ENCODE measurements at places on chromosomes 6 and 20. TPM values are rescaled to one million over a fixed set of nuclear protein-coding genes. Genes with fewer than 3 reads are reported as not detected.

Gene CST2
- total RNA-seq, result not detected

Gene SEMG1
- not detected for total RNA-seq

DNA sequence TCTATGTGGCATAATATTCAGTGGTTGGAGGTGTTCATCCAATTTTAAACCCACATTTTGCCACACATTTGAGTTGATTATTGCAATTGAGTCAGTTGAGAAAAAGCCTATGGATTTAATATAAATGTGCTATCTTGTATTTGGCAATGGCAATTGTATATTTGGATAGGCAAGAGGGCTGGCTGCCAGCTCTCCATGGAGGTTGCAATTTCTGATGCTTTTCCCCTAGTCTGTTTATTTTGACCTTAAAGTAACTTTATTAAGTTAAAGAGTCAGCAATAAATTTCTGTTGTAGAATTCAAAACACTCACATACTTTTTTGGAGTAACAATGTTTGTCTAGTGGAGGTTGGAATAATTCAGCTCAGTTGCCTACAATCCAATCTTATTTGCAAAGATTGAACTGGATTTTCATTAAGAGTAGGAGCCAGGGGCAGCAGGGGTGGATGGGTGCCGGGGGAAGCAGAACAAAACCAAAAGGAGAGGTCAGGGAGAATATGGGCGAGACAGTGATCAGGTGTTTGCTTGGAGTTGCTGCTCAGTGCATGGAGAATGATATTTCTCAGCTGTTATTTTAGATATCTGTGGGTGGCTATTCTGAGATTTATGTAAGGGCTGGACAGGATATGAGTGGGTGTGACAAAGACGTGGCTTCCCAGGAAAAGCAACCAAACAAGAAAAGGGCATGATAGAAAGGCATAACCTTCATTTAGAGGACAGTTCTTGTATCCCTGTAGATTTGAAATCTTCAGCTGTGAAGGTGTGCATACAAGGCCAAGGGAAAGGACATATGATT lies 163.0 kb downstream of the HDGFL1 start:
- no peak for DNase-seq
- H3K27ac ChIP-seq, result no peak overlapping the region
- H3K36me3 ChIP-seq, result no peaks in the 10 kb centered on the region
- no peak overlapping the region for H3K4me3 ChIP-seq

GRCh38 chr6:133436652-133437051 lies 195.5 kb downstream of the EYA4 start:
- no peaks in the 10 kb centered on the region for H3K27me3 ChIP-seq
- H3K4me1 ChIP-seq, result no peaks in the 10 kb centered on the region
- no peaks in the 10 kb centered on the region for H3K36me3 ChIP-seq
- no peak overlapping the region for H3K4me3 ChIP-seq
- H3K27ac ChIP-seq, result no peak overlapping the region

Gene BPIFB2
- not detected for total RNA-seq

GRCh38 chr20:32629813-32630212 lies 43.9 kb downstream of the C20orf203 start:
- no peak overlapping the region for H3K4me3 ChIP-seq
- H3K4me1 ChIP-seq, result peaks cover 13% of the 10 kb centered on the region
- no peaks in the 10 kb centered on the region for H3K36me3 ChIP-seq
- no peak for DNase-seq
- no peak overlapping the region for H3K27ac ChIP-seq
- H3K27me3 ChIP-seq, result no peaks in the 10 kb centered on the region

Gene SIRPA
- total RNA-seq, result 0.31 TPM

DNA sequence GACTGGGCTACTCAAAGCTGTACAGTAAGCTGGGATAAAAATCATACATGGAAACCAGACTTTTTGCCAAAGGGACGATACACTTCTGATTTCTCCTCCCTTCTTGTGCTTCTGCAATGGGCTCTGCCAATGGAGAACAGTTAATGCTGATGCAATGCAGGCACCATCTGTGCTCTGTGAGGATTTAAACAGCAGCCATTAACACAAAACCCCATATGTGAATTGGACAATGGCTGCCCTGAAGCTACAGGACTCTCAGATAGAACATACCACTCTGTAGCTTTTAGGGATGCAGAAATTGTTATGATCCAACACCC lies 71.9 kb downstream of the GJA10 start:
- no peak for DNase-seq
- H3K4me3 ChIP-seq, result no peak overlapping the region
- peaks cover 70% of the 10 kb centered on the region for H3K36me3 ChIP-seq
- peaks cover 68% of the 10 kb centered on the region for H3K4me1 ChIP-seq

DNA sequence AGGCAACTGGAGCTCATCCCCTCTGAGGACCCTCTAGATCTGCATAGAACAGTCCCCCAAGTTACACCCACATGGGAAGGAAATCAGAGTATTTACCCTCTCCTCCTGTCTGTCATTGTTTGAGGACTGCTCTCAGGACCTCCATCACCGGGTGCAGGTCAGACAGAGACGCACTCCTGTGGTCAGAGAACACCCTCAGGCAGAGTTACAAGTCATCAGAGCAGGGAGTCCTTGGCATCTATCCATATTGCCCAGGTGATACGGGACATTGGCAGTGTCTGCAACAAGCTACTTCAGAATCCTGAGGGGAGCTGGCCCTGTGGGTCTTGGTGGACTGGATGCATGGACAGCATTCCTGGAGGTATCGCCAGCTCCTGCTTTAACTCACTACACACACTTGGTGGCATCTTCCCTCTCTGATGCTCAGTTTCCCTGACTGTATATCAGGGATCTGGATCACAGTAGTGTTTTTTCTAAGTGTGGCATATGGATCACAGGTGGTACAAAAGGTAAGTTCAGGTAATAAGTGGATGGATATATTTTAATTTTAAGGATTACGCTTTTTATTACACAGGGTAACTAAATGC lies 15.1 kb upstream of the ISM1 start:
- no peak overlapping the region for H3K4me3 ChIP-seq
- H3K27me3 ChIP-seq, result no peaks in the 10 kb centered on the region
- no peaks in the 10 kb centered on the region for H3K36me3 ChIP-seq
- H3K27ac ChIP-seq, result no peak overlapping the region

Data from activated naive CD8-positive, alpha-beta T cell treated with anti-CD3 and anti-CD28 coated beads for 36 hours (primary cell).